ENCODE measurements at places on chromosomes 11 and 22.

- no peak for DNase-seq
Observed at GRCh38 chr11:107508201-107508857, 50.7 kb upstream of the CWF19L2 start.

GRCh38 chr11:132310390-132311375 is 940.3 kb downstream of the NTM start:
- no peak for DNase-seq

- no peak for DNase-seq
Observed at GRCh38 chr22:36362932-36363331, 24.8 kb downstream of the MYH9 start.

- no peak for DNase-seq
Observed at GRCh38 chr11:105334025-105334714, 194.6 kb upstream of the CARD18 start.

DNA sequence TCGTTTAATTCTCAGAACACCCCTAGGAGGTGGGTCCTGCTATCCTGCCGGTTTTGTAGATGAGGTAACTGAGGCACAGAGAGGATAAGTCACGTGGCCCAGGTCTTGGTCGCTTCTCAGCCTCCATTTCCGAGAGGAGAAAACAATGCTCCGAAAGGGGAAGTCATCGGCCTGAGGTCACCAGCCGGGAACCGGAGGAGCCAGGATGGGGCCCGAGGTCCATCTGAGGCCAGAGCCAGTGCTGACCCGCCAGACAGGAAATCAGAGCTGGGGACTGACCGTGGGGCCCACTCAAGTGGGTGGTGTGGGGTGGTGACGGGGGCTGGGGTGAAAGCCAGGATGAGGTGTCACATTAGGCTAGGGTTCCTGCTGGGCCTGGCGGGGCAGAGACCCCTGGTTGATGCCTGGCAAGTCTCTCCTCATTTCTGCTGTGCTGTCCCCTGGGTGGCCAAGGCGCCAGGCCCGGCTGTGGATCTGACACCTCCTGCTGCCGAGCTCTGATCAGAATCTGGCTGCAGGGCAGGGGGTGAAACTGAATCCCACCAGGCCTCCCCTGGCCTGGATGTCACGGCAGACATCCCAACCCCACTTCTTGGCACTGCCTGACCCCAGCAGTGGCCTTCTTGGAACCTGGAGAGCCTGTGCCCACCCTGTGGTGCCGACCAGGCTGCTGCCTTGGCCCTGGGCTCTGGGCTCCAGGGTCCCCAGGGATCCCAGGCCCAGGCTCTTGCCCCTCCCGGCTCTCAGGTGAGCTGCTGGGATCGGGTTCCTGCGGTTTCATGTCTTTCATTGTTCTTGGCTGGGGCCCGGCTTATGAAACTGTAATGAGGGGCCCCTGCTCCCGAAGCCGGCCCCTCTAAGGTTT is 12.0 kb downstream of the TRIOBP start:
- no peak for DNase-seq
